Glomerular endothelial cell (primary cell): ENCODE measurements at places on chromosomes 2 and 18. TPM values are rescaled to one million over a fixed set of nuclear protein-coding genes. Genes with fewer than 3 reads are reported as not detected.

DNA sequence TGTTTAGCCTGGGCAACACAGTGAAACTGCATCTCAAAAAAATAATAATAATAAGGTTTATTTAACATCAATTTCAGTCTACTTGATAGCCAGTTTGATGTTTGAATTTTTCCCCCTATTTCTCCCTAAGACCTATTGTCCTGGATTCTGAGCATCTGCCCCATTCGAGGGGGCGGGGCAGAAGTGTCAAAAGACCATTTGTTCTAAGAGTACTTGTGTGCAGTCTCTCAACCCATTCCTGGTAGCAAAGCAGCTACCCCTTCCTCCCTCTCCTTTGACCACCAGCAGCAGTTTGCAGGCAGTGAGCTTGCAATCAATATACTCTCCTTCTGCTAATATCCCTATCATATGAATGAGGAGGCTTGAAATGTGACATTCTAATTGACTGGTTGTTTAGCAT is 71.9 kb downstream of the VWC2L start:
- no peak for DNase-seq

Gene TUBA3D
- total RNA-seq: not detected in 2 replicates

Gene TMEM169
- total RNA-seq: 0.29 and 1.8 TPM in 2 replicates

Gene FBLN7
- 2.2 and 5.8 TPM in 2 replicates for total RNA-seq

Gene SLC5A7
- total RNA-seq: not detected in 2 replicates
